CD4-positive, CD25-positive, alpha-beta regulatory T cell (primary cell): ENCODE measurements at places on chromosomes 7 and 10.
A peak's percentile ranks its signal among the peaks of the same experiment; 100 is the strongest.

GRCh38 chr10:49593998-49594397 lies 16.1 kb upstream of the SLC18A3 start:
- no peak for DNase-seq
- no peaks in the 10 kb centered on the region for H3K4me1 ChIP-seq
- H3K27me3 ChIP-seq, result no peaks in the 10 kb centered on the region

- H3K4me3 ChIP-seq, result no peak overlapping the region
- peaks cover 5% of the 10 kb centered on the region for H3K27me3 ChIP-seq
- DNase-seq, result no peak
- H3K4me1 ChIP-seq, result no peaks in the 10 kb centered on the region
Observed at GRCh38 chr10:80648106-80648505, 110.4 kb downstream of the SH2D4B start.

DNA sequence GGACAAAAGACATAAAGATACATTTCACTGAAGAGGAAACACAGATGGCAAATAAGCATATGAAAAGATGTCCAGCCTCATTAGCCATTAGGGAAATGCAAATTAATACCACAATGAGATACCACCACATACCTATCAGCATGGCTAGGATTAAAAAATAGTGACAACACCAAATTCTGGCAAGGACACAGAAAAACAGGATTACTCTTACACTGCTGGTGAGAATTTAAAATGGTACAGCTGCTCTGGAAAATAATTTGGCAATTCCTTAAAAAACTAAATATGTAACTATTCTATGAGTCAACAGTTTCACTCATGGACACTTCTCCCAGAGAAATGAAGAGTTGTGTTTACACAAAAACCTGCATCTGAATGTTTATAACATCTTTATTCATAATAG lies 121.1 kb downstream of the C10orf90 start:
- no peaks in the 10 kb centered on the region for H3K27me3 ChIP-seq
- no peak overlapping the region for H3K27ac ChIP-seq
- no peak for DNase-seq
- no peak overlapping the region for H3K4me3 ChIP-seq
- H3K36me3 ChIP-seq, result no peaks in the 10 kb centered on the region

- no peaks in the 10 kb centered on the region for H3K4me1 ChIP-seq
- H3K4me3 ChIP-seq, result no peak overlapping the region
- H3K36me3 ChIP-seq, result no peaks in the 10 kb centered on the region
- H3K27ac ChIP-seq, result no peak overlapping the region
- H3K27me3 ChIP-seq, result no peaks in the 10 kb centered on the region
Observed at GRCh38 chr7:11648101-11648500, 183.9 kb downstream of the THSD7A start.

DNA sequence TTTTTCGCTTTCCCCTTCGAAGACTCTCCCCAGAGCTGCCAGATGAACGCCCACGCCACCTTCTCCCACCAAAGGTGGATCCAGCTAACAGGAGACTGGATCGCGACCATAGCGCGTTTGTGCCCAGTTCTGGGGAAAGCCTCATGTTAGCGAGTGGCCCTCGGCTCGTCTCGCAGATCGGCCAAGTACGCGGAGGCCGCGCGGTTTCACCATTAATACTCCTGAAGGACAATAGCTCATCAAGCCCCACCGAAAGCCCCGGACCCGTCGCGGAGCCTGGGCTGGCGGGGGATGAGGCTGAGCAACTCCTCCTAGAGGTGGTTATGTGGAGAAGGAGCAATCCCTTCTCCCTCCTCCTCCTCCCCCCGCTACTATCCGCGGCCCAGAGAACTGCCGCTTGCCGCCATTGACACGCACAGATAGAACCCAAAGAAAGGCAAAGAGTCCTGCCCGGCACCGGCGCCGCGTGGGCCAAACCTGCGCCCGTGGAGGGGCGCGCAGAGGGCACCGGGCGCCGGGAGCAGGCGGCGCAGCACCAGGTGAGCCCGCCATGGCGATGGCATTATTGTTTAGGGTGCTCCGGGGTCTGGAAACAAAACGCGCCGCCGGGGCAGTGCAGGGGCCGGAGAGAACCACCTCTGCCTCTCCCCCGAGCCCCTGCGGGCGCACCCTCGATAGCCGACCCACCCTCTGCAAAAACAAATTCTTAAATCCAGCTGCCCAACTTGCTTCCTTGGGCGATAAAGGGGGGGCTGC lies at the start of gene MACROH2A2:
Gene MACROH2A2, plus strand, starts transcription at position 385 of the 756 bp plus-strand sequence. CDS start 22,813 bp downstream, outside the sequence.
- no peaks in the 10 kb centered on the region for H3K36me3 ChIP-seq
- no peak within 1 kb of the TSS for H3K27ac ChIP-seq
- DNase-seq, result no peak
- H3K4me1 ChIP-seq, result peaks cover 7% of the 10 kb centered on the region
- peaks cover 32% of the 10 kb centered on the region for H3K27me3 ChIP-seq

- no peaks in the 10 kb centered on the region for H3K27me3 ChIP-seq
- H3K36me3 ChIP-seq, result no peaks in the 10 kb centered on the region
- no peak for DNase-seq
- H3K4me3 ChIP-seq, result no peak overlapping the region
Observed at GRCh38 chr10:95467162-95467599, 94.0 kb downstream of the SORBS1 start.

- H3K4me3 ChIP-seq, result no peak overlapping the region
Observed at GRCh38 chr10:113911839-113912238, 57.4 kb downstream of the NHLRC2 start.

- peaks cover 4% of the 10 kb centered on the region for H3K4me1 ChIP-seq
- H3K4me3 ChIP-seq, result no peak overlapping the region
- H3K27me3 ChIP-seq, result no peaks in the 10 kb centered on the region
- no peak overlapping the region for H3K27ac ChIP-seq
- DNase-seq, result no peak
Observed at GRCh38 chr10:132383101-132383500, 13.9 kb upstream of the PWWP2B start.

GRCh38 chr10:72472306-72472705 lies 117.6 kb upstream of the DNAJB12 start:
- H3K36me3 ChIP-seq, result peaks cover 22% of the 10 kb centered on the region
- no peak overlapping the region for H3K27ac ChIP-seq
- DNase-seq, result no peak
- no peaks in the 10 kb centered on the region for H3K27me3 ChIP-seq
- H3K4me3 ChIP-seq, result no peak overlapping the region
- H3K4me1 ChIP-seq, result no peaks in the 10 kb centered on the region

DNA sequence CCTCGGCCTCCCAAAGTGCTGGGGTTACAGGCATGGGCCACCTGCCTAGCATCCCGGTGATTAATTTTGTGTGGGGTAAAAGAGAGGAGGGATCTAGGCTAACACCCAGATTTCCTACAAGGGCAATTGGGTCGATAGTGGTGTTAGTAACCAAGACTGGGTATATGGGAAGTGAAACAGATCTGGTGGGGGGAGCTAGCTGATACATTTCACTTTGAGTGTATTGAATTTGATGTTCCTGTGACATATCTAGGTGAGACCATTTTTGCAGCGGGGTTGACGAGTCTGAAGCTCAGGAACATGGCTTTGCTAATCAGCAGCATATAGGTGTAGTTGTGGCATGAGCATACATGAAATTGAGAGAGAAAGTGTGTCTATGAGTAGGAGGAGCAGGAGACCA lies 12.0 kb downstream of the CLCN1 start:
- DNase-seq, result no peak
- no peak overlapping the region for H3K4me3 ChIP-seq
- no peaks in the 10 kb centered on the region for H3K27me3 ChIP-seq
- H3K27ac ChIP-seq, result no peak overlapping the region
- peaks cover 15% of the 10 kb centered on the region for H3K4me1 ChIP-seq
- H3K36me3 ChIP-seq, result no peaks in the 10 kb centered on the region

DNA sequence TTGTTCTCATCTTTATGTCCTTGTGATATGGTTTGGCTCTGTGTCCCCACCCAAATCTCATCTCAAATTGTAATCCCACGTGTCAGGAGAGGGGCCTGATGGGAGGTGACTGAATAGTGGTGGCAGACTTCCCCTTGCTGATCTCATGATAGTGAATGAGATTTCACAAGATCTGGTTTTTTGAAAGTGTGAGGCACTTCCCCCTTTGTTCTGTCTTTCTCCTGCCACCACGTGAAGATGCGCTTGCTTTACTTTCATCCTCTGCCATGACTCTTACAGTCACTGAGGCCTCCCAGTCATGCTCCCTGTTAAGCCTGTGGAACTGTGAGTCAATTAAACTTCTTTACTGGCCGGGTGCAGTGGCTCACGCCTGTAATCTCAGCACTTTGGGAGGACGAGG lies 161.0 kb downstream of the HERPUD2 start:
- no peaks in the 10 kb centered on the region for H3K36me3 ChIP-seq
- no peak overlapping the region for H3K27ac ChIP-seq
- no peak for DNase-seq
- no peak overlapping the region for H3K4me3 ChIP-seq

GRCh38 chr7:131636092-131636491 lies 79.7 kb upstream of the PODXL start:
- no peak overlapping the region for H3K27ac ChIP-seq
- no peak for DNase-seq
- H3K4me3 ChIP-seq, result no peak overlapping the region
- no peaks in the 10 kb centered on the region for H3K36me3 ChIP-seq
- H3K27me3 ChIP-seq, result no peaks in the 10 kb centered on the region

- peaks cover 32% of the 10 kb centered on the region for H3K27me3 ChIP-seq
- H3K36me3 ChIP-seq, result no peaks in the 10 kb centered on the region
- no peak for DNase-seq
- no peak overlapping the region for H3K27ac ChIP-seq
Observed at GRCh38 chr10:11827006-11827405, 3.9 kb downstream of the PROSER2 start.

GRCh38 chr7:5827755-5828154 lies 46.3 kb upstream of the RNF216 start:
- H3K27me3 ChIP-seq, result no peaks in the 10 kb centered on the region
- no peak overlapping the region for H3K4me3 ChIP-seq
- peaks cover 5% of the 10 kb centered on the region for H3K36me3 ChIP-seq
- H3K27ac ChIP-seq, result peak overlapping the region; percentile 55
- peaks cover 42% of the 10 kb centered on the region for H3K4me1 ChIP-seq
